ENCODE measurements at places on chromosomes 13 and 19.

DNA sequence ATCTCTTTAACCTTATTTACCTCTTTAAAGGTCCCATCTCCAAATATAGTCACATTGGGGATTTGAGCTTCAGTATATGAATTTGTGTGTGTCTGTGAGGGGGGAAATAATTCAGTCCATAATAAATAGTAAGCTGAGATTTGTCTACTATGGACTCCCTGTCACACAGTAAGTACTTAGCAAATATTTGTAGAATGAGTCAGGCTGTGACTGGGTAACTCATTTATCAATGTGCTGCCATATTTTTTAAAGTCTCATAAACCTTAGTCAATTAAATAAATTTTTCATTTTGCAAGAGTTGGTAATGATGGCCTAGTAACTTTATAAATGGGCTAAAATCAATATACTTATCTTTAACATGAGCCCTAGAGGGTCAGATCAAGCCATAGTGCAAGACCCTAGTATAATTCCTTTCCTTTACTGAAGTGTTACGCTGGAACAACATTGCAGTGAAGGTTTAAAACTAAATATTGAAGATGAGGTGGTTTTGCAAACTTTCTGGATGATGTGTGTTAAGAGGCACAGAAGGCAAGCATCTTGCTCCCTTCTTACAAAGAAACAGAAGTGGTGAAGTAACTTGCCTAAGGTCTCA lies 305.1 kb downstream of the KCNRG start:
- peak; percentile 76 for ATAC-seq

- no peak for ATAC-seq
These were observed 1.5 kb upstream of the CIRBP start for GRCh38 chr19:1267477-1268225.

DNA sequence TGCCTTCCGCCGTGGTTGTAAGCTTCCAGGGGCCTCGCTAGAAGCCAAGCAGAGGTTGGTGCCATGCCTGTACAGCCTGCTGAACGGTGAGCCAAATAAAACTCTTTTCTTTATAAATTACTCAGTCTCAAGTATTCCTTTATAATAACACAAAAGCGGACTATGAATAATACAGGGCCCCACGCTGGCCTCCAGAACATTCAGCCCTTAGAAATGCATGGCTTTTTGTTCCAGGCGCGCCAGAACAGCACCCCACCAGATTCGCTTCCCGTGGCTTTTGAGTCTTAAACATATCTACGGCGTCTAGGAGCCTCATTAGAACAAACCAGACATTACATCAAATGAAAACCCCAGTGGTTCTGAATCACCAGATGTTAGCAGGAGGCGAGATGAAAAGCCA lies 75.1 kb downstream of the SLC15A1 start:
- no peak for ATAC-seq

GRCh38 chr13:80029170-80029569 lies 311.8 kb downstream of the SPRY2 start:
- no peak for ATAC-seq

- no peak for ATAC-seq
These were observed 157.6 kb upstream of the OBI1 start for GRCh38 chr13:78816592-78816991.

DNA sequence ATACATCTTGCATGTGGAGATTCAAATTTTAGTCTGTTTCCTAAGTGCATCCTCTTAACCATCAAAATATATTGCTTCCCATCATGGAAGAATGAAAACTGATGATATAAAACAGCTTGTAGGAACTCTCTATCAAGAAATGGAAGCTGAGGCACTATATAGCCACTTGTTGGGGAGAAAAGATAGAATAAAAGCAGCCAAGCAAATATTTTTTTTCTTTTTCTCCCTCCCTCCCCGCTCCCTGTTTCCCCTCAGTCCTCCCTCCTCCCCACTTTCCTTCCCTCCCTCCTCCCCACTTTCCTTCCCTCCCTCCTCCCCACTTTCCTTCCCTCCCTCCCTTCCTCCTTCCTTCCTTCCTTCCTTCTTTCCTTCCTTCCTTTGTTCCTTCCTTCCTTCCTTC lies 413.8 kb downstream of the GPC6 start:
- no peak for ATAC-seq

- peak; percentile 36 for ATAC-seq
These were observed 72.3 kb downstream of the C1QTNF9 start for GRCh38 chr13:24381541-24382265.

DNA sequence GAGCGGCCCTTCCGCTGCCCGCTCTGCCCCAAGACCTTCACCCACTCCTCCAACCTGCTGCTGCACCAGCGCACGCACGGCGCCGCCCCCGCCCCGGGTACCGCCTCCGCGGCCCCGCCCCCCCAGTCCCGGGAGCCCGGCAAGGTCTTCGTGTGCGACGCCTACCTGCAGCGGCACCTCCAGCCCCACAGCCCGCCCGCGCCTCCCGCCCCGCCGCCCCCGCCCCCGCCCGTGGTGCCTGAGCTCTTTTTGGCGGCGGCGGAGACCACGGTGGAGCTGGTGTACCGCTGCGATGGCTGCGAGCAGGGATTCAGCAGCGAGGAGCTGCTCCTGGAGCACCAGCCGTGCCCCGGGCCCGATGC lies 3.2 kb upstream of the NAT14 start:
- no peak for ATAC-seq

DNA sequence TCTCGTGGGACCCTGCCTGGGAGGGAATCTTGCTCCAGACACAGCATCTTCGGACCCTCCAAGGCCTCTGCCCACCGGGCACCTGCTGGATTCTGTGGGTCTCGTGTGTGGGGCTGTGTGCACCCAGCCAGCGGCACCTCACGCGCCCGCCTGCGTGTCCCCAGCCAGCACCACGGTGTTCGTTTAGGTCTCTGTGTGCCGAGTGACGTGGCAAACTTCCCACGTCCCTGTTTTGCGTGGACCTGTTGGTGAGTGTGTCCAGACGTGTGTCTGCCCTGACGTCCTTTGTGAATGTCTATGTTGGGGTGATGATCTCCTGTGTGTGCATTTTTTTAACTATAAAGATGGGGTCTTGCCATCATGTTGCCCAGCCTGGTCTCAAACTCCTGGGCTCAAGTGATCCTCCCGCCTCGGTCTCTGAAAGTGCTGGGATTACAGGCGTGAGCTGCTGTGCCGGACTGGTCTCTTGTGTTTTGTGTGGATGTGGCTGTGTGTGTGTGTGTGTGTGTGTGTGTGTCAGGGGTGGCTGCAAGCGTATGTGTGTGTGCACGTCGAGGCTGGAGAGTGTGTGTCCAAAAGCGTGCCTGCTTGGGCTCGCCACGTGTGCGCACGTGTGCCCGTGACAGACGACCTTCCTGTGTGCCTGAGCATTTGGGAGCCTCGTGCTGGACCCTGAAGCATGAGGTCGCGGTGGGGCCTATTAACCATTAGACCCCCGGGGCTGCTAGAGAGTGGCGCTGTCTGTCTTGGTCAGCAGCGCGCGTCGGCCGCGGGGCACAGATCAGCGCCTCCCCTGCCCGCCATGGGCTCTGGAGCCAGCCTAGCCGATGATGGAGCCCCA lies 15.7 kb downstream of the ARID3A start:
- ATAC-seq: no peak

DNA sequence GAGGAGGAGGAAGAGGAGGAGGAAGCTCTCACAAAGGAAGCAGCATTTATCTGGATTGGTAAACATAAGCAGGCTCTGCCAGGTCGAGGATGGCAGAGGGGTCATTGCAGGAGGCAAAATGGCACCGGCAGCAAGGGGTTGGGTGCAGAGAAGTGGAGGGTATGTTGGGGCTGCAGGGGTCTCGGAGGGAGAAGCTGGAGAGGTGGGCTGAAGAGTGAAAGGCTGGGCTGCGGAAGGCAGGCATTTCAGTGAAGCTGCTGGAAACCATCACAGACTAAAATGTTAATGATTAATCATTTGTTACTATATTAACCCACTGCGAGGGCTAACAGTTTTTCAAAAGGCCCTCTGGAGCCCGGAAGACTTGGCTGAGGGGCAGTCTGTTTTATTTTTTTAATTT lies 24.6 kb downstream of the TPT1 start:
- ATAC-seq: no peak

DNA sequence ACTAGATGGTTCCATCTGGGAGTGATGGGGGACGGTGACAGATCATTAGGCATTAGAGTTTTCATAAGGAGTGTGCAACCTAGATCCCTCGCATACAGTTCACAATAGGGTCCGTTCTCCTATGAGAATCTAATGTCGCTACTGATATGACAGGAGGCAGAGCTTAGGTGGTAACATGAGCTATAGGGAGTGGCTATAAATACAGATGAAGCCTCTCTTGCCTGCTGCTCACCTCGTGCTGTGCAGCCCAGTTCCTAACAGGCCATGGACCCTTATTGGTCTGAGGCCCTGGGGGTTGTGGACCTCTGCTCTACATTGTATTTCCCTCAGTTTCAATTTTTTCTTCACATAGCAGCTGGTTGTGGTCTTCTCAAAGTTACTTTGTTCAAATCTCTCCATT lies 56.5 kb downstream of the CDK8 start:
- ATAC-seq: no peak

DNA sequence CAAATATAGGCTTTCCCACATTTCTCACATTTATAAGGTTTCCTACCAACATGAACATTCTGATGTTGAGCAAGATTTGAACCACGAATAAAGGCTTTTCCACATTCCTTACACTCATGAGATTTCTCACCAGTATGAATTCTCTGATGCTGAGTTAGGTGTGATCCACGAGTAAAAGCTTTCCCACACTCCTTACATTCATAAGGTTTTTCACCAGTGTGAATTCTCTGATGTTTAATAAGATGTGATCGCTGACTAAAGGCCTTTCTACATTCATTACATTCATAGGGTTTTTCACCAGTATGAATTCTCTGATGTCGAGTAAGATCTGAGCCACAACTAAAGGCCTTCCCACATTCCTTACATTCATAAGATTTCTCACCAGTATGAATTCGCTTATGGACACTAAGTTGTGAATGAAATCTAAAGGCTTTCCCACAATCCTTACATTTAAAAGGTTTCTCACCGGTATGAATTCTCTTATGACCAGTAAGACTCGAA lies 19.0 kb downstream of the ZNF790 start:
- no peak for ATAC-seq

DNA sequence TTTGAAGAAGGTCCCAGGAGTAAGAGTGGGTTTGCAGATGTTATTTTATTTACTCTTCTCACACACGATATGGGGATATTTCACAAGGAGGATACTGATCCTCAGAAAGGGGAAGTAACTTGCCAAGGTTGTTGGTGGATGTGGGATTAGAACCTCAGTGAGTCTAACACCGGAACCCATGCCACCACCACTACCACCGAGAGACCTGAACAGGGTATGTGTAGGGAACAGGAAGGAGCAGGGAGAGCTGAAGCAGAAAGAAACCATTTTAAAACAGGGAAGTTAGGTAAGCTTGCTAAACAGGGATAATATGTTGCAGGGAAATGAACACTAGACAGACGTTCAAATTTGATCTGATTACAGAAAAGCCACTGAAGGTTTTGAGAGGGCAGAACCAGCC lies 11.6 kb upstream of the CEACAM3 start:
- ATAC-seq: no peak

DNA sequence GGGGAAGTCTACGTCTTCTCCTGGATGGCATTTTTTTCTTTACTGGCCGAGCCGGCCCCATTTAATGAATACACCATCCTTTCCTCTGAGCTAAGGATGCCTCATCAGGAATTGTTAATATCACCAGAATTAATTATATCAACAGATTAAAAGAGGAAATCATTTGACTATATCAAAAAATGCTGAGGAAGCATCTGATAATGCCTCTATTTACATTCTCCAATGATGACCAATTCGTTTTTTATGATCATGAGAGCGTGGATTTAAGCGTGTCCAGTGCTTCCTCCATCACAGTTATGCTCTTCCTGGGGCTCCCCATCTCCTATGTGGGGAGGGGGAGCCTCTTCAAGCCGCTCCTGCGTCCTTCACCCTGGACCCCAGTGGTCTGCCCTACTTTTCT lies 58.7 kb downstream of the TUBGCP3 start:
- ATAC-seq: no peak

DNA sequence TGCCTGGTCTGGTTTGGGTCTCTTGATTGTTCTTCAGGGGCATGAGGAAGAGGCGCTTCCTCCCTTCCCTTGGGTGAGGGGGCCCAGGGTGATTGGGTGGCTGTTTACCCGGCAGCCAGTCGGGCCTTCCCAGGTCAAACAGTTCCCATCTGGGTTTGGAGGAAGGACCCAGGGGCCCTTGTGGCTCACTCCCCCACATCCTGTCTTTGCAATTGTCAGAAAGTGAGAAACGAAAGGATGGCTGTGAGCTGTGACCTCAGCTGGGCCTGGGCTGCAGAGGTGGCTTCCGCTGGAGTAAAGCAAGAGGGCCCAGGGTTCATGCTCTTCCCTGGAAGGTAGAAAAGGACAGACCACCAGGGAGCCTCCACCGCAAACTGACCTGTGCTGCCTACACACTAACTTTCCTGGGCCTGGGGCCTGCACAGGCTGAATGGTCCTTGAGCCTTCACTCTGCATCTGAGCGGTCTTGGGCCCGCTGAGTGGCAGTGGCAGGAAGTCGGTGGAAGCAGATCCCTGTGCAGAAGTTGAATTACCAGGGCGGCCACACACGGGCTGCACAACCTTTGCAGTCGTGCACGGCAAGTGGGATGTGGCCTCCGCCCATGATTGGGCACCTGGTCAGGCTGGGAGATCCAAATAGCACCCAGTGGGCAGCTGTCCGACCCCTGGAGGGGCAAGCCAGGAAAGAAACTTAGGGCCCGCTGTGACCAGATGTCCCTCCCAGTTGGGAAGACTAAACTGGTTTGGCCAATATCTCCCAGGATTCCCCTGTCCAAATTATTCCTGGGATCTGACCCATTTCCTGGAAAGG lies 5.3 kb upstream of the CD79A start:
- ATAC-seq: 0 out of 3 replicates have a peak, but pooled peaks have one; percentile 1

- ATAC-seq: peak; percentile 87
These were observed 1.9 kb upstream of the LMTK3 start for GRCh38 chr19:48513289-48514122.

DNA sequence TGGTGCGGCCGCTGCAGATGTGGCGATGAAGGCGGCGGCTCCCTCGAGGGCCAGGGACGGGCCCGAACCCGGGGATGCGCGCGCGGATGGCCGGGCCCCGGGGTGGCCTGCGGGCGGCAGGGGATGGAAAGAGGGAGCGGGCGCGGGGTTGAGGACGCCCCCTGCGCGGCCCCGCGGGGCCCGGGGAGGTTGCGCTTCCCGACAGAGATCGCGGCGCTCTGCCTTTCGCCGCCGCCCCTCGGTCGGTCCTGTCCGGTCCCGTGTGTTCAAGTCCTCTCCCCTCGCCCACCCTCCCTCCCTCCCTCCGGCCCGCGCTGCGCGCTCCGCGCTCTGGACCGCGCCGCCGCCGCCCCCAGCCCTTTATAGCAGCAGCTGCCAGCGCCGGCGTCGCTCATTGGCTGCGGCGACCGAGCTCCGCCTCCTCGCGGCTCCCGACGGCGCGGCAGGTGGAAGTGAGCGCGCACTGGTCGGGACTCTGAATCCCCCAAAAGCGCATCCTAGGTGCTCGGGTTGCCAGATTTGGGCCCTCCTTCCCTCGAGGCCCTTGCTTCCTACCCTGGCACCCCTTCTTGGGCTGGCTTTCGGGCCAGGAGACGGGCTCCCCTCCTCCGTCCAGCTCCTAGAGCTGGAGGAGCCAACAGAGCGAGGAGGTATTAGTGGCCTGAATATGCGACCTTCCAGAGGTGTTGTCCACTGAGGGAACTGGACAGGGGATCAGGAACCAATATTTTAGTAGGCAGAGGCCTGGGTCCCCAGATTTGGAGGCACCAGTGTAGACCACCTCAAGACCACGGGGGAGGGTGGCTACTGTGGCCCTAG lies at the start of gene ELAVL3:
TSS of gene ELAVL3 (minus strand) at position 332 of the 819 bp plus-strand sequence. CDS start 438 bp downstream, outside the sequence.
- peak; percentile 5 for ATAC-seq

Data from SK-N-SH treated with all-trans-retinoic acid at 6 μM for 48 hours (cell line).